ENCODE measurements at places on chromosomes 5 and 9. TPM values are rescaled to one million over a fixed set of nuclear protein-coding genes. Genes with fewer than 3 reads are reported as not detected.

Gene RNF183
- total RNA-seq = not detected

Gene SH3PXD2B
- total RNA-seq = 72.9 TPM

Gene DIRAS2
- total RNA-seq = 0.11 TPM

Gene SLC45A2
- total RNA-seq = not detected

Gene PNPLA7
- 0.57 TPM for total RNA-seq

Gene SLC1A3
- total RNA-seq = 35.3 TPM

Gene TMOD1
- 0.88 TPM for total RNA-seq

Gene ABLIM3
- 0.56 TPM for total RNA-seq

- peak; percentile 48 for DNase-seq
Measured at GRCh38 chr5:63962279-63962678, at the start of gene HTR1A. TSS of gene HTR1A (minus strand) at chr5:63962445. CDS start at chr5:63961719, 726 bp downstream.

GRCh38 chr5:56666901-56667300, 148.4 kb upstream of the MAP3K1 start:
- DNase-seq = no peak

DNA sequence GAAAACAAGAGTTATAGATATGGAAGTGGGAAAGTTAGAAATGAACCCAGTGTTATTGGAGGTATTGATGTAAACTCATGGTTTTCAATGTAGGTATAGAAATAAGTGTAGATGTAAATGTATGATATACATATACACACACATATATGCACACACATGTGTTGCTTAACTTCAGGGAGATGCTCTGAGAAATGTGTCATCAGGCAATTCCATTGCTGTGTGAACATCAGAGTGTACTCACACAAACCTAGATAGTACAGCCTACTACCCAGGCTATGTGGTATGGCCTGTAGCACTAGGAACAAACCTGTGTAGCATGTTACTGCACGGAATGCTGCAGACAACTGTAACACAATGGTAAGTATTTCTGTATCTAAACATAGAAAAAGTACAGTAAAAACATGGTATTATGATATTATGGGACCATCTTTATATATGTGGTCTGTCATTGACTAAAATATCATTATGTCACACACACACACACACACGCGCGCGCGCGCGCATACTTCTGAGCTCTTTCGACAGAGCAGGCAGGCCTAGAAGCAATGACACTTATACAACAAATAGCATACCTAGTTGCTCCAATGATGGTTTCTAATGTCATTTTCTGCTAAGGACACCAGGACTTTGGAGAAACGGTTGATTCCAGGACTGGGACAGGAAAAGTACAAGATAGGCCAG, 86.6 kb downstream of the MACROH2A1 start:
- no peak for DNase-seq

DNA sequence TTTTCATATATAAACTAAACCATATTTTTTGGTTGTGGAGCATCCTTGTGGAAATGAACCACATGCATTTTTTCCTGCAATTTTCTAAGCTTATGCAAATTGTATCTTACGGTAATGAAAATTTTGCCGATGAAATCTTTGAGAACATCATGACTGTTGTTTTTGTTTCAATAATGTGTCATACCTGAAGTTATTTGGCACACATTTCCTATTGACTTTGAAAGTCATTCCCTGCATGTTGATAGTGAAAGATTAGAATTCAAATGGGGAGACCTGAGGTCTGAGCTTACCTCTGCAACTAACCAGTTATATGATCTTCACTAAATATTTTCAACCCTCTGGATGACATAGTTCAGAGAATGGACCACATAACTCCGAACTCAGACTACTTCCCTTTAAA, 88.5 kb downstream of the PRR16 start:
- DNase-seq = no peak

DNA sequence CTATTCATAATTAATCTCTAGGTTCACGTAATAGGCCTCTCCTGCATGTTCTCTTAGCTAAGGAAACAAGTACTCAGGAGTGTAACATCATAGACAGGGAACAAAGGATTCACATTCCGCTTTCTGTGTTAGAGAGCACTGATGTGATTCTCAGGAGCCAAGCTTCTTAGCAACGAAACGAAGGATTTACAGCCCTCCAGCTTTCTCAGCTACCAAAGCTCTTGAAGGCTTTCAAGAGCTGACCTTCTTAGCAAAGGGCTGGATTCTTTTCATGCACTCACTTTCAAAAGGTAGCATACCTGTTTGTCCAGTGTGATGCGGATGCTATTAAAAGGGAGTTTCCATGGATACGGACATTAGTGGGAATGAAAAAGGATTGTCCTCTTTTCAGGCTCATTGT, 107.4 kb downstream of the TUSC1 start:
- no peak for DNase-seq

- DNase-seq = peak; percentile 32
Measured at GRCh38 chr9:114008667-114009410, 69.3 kb downstream of the AMBP start.

- DNase-seq = no peak
Measured at GRCh38 chr9:96116275-96117064, 185.5 kb downstream of the HSD17B3 start.

DNA sequence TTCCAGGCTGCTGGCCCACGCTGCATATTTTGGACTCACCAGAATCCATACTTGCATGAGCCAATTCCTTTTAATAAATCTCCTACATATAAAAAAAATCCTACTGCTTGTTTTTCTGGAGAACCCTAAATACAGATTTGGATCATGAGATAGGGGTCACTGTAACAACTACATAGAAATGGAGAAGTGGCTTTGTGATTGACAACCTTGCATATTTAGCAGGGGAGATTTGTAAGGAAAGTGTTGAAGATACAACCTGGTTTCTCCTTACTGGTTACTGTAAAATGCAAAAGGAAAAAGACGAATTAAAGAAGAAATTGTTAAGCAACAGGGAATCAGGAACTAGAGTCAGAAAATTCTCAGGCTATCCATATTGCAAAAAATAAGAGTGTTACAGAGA, 74.8 kb downstream of the HABP4 start:
- DNase-seq = no peak

- no peak for DNase-seq
Measured at GRCh38 chr9:91258451-91258850, 103.3 kb downstream of the AUH start.

GRCh38 chr9:89891221-89891590, 286.4 kb downstream of the GADD45G start:
- no peak for DNase-seq

DNA sequence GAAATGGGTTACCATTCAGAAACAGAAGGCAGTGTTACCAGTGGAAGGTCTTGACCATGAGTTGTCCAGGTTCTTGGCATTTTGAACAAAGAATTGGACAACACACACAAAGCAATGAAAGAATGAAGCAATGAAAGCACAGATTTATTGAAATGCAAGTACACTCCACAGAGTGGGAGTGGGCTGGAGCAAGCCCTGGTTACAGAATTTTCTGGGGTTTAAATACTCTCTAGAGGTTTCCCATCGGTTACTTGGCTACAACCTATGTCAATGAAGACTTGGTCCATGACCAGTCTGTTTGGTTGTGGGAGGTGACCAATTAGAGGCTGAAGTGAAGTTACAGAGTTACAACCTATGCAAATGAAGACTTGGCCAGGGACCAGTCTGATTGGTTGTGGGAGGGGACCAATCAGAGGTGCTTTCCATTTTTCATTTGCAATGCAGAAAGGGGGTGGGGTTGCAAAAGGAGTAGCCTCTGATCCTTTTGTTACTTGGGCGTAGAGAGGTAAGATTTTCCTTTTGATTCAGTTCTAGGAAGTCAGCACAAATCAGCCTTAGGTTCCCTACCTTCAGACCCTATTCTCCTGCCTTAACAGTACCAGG, 71.7 kb upstream of the SPRY4 start:
- no peak for DNase-seq

DNA sequence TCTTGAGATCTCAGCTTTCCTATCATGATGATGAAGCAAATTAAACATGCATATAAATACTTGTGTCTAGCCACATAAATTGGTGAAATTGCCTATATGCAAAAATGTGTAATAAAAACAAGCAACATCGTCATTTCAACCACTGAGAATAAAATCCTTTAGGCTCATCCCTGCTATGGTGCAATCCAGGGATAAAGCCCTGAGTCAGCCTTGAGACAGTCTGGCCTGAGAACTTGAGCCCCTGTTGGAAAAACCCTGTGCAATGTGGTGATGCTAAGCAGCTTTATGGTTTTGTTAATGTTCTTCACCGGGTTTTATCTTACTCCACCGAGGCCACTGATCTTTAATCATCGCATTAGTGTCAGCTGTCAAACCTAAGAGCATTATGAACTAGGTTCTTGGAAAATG, 170.5 kb downstream of the DCP2 start:
- DNase-seq = no peak

GRCh38 chr5:170638454-170639220, 134.8 kb downstream of the KCNIP1 start:
- peak; percentile 99 for DNase-seq

- no peak for DNase-seq
Measured at GRCh38 chr9:21060919-21061561, 16.7 kb downstream of the IFNB1 start.

- no peak for DNase-seq
Measured at GRCh38 chr5:14569948-14570691, 11.5 kb upstream of the OTULINL start.

GRCh38 chr5:160961761-160962160, 109.8 kb upstream of the ATP10B start:
- no peak for DNase-seq

GRCh38 chr5:10513501-10514442, 50.1 kb upstream of the ANKRD33B start:
- peak; percentile 23 for DNase-seq

DNA sequence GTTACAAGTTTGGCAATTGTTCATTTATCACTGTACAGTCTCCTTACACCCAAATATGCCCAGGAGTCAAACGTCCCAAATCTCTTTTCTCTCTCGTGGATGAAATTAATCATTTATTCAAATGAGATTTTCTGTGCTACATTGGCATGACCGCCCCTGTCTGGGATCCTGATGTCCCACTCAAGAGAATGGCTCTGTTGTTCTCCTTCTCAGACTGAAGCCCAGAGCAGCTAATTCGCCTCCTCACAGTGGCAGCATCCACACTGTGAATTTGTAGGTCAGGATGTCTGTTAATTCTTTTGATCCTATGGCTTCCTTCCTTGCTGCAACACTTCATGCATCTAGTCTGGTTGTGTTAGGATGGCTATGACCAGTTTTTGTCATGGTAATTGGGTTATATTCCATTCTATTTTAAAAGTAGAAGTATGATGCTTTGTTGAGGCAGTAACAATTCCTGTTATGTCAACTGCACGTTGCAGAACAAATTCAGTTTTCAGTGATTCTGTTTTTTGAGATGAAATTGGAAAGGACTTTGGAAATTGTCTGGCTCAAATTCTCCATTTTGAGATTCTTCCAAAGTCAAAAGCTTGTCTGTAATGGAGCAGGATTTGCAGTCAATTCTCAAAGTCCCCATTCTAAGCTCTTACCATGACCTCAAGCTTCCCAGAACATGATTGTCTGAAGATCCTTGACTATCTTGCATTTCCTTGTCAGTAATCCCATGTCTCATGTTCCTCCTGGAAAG, 141.5 kb upstream of the GAS1 start:
- no peak for DNase-seq

DNA sequence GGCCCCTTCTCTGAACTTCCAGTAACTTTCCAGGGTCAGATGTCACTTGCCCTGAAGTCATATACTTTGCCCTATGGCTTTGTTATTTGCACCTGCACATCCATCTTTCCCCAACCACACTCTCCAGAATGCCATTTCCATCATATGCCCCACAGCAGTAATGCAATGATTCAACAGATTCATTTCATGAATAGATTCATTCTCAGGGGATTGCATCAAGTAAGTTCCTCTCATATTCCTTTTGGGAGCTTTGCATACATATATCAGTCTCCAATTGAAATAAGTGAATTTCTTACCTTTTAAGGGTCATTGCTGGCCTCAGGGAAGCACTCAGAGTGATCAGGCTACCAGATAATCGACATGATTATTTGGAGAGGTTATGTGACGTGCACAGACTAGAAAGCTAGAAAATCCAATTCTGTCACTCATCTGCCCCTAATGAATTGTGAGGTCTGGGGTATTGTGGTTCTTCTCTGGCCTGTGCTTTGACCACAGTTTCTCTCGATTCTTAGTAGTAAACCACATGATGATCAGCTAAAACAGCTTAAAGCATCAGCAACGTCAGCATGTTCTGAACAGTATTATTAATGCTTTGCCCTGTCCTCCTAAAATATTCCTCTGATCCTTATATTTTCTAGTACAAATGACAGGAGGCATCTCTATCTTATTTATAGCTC, 179.9 kb downstream of the ATPSCKMT start:
- no peak for DNase-seq

DNA sequence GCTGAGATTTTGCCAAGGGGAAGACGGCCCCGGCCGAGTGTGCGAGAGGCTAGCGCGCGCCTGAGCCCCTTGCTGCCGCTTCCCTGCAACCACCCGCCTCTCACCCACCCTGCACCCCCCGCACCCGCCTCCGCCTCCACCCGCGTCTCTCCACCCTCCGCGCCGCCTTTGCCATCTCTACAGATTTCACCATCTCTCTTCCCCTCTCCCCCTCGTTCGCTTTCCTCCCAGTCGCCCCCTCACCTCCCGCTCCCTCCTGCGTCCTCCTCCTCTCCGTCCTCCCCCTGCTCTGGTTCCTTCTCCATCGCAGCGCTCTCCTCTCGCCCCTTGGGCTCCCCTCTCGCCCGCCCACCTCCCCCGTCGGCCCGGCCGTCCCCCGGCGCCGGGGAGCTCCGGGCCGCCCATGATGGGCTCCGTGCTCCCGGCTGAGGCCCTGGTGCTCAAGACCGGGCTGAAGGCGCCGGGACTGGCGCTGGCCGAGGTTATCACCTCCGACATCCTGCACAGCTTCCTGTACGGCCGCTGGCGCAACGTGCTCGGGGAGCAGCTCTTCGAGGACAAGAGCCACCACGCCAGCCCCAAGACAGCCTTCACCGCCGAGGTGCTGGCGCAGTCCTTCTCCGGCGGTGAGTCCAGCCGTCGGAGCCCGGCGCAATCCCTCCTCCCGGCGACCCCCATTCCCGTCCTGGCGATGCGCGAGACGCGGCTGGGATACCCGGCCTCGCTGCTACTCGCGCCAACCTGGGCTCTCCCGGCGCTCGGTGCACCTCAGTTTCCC, at the start of gene PRDM12:
Gene PRDM12, plus strand, starts transcription at position 344 of the 778 bp plus-strand sequence. Its CDS starts 60 bp downstream, at position 404.
- DNase-seq = peak; percentile 77

- no peak for DNase-seq
Measured at GRCh38 chr5:136992796-136993489, 506.2 kb downstream of the SPOCK1 start.

DNA sequence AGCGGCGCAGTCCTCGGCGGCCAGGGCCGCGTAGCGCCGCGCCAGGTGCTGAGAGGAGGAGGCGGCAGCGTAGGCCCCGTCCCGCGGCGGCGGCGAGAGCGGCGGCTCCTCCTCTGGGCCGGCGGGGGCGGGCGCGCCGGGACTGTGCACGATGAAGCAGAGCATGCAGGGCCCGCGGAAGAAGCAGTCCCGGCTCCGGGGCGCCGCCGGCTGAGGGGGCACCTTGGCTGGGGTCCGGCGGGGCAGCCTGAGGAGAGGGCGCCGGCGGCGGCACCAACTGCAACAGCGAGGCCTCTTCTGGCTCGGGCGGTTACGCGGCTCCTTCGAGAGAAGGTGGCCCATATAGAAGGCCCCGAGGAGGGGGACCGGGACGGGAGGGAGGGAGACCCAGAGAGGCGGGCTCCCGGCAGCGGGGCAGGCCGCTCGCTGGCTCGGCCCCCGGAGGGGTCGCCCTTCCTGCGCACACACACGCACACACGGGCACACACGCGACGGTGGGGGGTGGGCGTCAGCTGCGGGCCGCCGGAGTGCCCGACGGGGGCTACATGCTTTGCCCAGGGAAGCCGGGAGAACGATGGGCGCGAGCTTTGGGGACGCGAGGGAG, 446 bp downstream of the FBXL17 start:
- no peak for DNase-seq

- no peak for DNase-seq
Measured at GRCh38 chr5:15008476-15008875, 136.9 kb upstream of the ANKH start.

- DNase-seq = no peak
Measured at GRCh38 chr9:120014796-120015195, 565.2 kb downstream of the CDK5RAP2 start.

Measured in H1 (cell line).